Stimulated activated CD8-positive, alpha-beta memory T cell treated with anti-CD3 and anti-CD28 coated beads, Interleukin-7, amount 100 ng/mL, for 1 hour (primary cell): ENCODE measurements at places on chromosomes 5 and 9.

DNA sequence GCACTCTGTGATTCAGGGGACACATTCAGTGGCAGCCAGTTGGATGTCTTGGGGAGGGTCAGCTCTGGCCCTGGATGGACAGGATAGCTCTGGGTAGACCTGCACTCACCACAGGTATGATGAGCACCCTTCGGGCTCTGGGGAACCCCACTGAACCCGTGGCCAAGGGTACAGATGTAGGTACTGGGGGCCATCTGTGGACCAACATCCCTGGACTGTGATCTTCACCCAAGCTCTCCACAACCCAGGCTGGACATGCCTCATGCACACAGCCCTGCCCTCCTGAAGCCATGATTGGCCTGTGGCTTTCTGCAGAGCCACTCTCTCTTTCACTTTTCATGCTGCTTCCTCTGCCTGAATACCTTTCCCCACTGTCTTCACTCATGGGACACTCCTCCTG is 15.6 kb upstream of the ACSL6 start:
- DNase-seq: no peak

DNA sequence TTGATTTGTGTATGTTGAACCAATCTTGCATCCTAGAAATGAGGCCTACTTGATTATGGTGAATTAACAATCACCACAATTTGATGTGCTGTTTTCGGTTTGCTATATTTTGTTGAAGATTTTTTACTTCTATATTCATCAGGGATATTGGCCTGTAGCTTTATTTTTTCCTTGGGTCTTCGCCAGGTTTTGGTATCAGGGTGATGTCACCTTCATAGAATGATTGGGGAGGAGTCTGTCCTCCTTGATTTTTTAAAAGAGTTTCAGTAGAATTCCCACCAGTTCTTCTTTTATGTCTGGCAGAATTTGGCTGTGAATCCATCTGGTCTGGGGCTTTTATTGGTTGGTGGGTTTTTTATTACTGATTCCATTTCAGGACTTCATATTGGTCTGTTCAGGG is 115.2 kb downstream of the CPLANE1 start:
- no peak for DNase-seq

- no peak for DNase-seq
These were observed 49.7 kb downstream of the AHRR start for GRCh38 chr5:370959-371810.

DNA sequence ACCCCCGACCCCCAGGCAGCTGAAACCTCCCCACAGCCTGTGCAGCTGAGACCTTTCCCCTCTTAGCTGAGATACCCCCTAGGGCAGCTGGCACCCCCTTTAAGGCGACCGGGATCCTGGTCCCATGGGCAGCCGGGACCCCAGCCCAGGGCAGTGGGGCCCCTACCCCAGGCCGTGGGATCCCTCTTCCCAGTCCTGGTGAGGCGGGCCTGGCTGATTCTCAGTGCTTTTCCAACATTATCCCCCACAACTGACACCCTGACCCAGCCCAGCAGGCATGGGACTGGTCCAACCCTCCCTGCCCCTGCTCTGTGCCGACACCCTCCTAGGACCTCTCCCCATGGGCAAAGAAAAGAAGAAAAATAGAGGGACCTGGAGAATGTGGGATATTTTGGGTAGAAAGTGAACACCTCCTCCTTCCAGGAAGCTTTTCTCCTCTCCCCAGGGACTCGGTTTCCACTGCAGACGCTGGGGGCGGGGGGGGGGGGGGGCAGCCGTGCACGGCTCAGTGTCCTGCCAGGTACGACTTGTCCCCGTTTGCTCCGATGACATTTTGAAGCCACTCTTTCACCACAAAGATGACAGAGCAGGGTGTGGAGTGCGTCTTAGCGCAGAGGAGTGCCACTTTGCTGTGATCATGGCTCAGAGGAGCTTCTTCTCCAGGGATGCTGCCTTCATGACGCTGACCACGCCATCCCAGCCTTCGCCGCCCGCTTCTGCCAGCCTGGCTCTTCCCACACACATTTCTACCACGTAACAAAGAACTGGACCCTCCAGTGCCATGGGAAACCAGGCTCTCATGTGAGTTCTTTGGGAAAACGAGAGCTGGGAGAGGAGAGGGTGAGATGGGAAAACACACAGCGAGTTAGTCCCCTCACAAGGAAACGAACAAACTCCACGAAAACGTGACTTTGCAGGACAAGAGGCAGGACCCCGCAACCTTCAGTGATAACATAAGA is 47.5 kb downstream of the MRPL36 start:
- DNase-seq: no peak

GRCh38 chr5:66932457-66932856 is 264.1 kb downstream of the CD180 start:
- DNase-seq: no peak

DNA sequence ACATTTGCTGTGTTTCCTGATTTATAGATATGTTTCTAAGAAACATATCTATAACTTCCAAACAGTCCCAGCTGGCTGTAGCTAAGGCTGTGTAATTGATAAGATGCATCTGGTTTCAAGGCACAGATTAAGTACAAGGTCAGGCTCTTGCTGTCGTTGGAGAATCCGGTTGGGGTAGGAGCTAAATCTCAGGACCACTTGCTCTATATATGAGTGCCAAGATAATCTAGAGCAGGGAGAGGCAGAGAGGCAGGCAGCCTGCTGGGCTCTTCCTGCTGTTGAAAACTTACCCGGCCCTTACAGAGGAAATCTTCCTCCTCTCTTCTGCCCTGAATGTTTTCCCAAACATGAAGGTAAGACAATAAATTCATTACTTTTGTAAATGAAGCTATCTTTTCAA is at the start of gene C7:
Gene C7, plus strand, starts transcription at position 234 of the 400 bp plus-strand sequence. Its CDS starts 114 bp downstream, at position 348.
- no peak for DNase-seq

DNA sequence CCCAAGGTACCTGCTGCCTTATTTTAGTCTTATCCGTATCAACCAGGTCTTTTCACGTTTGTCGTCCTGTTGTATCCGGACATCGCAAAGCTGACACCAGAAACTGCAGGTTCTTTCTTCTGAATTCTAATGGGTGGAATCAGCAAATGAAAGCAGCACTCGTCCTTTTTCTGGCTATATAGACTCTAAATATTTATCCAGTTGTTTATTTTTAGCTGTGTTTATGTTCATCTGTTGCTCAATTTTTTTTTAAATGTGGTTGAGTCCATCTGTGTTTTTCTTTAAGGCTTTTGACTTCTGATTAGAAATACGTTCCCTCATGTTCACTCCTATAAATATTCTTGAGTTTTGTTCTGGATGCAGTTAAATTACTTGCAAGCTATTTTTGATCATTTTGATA is 831.7 kb downstream of the MTRR start:
- DNase-seq: no peak

DNA sequence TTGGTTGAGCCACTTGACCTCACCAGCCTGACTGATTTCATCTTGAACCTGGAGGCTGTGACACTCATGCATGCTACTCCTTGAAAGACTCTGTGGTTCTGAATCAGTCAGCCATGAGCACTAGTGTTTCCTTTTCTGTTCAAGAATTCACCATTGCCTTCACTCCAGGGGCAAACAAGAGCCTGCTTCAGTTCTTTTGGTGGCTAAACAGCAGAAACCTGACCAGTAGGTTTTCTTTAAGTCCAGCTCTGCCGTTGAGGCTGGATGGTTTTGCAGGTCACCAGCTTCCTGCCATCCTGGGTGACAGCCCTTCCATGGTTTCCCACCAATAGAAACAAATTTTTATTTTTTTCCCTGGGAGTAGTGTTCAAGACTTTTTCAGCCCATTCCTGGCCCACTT is 10.0 kb downstream of the NTRK2 start:
- no peak for DNase-seq

GRCh38 chr9:97319395-97319794 is 11.9 kb downstream of the CCDC180 start:
- DNase-seq: no peak

- no peak for DNase-seq
These were observed 74.8 kb downstream of the ICE1 start for GRCh38 chr5:5497152-5497788.

DNA sequence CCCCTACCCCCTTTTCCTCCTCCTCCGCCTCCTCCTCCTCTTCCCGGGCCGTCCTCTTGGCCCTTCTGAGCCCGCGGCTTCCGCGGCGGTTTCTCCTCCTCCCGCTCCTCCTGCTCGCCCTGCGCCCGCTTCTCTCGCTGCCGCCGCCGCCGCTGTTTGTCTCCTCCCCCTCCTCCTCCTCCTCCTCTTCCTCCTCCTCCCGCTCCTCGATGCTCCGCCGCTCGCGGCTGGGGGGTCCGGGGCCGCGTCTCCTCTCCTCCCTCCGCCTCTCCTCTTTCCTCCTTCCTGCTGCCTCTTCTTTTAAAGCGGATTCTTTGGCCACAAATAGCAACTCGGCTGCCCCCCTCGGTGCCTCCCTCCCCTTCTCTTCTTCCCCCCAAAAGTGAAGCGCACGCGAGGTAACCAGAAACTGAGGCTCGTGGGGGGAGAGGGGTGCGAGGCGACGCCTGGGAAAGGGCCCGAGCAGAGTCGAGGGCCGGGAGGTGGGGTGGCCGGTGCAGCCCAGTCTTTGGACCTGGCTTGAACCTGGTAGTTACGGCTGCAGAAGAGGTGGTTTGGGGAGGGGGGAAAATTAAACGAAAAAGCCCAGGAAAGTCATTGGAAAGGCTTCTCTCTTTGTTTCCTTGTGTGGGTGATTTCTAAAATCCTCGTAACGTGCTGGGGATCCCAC is 1058.5 kb upstream of the DMAC1 start:
- DNase-seq: no peak

DNA sequence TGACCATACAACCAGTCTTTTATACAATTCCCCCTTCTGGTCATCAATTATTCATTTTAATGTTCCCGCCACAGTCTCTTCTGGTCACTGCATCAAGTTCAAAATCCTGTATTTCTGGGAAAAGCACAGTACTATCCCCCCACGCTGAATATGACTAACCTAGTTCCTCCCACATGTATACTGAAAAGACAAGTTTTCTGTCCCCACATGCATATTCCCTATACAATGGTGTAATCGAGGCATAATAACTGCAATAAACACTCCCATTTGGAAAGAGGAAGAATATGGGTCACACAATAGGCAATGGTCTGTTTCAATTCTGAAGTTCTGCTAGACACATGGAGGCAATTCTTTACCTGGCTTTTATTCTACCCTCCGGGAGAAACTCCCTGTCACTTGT is 344.9 kb downstream of the EFNA5 start:
- DNase-seq: no peak

- DNase-seq: no peak
These were observed 4.7 kb upstream of the GBGT1 start for GRCh38 chr9:133168432-133168831.

DNA sequence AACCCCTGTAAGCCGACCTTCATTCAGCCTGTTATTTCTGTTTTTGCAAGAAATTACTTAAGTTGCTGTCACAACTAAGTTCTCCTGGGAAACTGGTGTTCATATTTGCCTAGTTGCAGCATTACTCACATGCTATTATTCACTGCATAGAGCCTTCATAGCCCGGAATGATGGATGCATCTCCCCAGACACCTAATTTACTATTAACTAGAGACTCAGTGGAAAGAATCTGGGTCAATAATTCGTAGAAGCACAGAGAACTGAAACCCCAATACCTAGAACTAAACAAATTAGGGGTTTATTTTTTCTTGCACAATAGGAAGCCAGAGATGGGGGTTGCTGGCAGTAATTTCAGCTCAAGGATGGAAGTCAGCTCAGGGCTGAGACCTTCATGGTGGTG is 45.7 kb upstream of the FAM170A start:
- no peak for DNase-seq

DNA sequence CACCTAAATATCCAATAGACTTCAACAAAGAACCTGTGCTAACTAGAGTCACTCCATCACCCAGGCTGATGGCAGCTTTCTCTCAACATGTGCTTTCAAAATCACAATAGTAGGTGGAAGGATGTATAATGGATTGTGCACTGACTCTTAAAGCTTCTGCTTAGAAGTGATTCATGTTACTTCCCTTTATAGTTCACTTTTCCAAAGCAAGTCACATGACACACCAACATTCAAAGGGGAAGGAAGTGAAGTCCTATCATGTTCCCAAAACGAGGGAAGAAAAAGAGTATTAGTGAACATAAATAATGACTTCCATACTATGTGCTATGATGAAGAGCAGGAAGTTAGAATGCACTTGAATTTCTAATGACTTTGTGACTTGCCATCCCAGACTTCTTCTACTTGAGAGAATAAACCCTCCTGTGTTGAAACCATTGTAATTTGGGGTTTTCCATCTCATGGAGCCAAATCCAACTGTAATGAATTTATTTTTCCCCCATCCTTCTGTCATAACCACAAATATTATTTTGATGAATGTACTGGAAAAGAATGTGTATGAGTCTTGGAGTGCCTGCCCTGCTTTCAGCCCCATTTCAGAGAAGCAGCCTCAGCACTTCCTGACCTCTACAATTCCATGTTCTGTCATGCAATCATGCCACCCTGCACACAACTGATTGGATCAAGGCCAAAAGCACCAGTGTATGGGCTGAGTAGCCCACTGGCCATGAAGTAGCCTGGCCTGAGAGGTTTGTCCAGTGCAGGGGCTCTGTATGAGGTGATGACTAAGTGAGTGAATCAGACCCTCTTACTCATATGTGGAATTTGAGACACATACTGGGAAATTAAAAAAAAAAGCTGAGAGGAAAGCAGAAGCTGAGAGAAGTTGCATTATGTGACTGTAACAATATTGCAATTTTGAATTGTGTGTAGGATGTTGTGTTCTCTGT is 525.9 kb upstream of the CLINT1 start:
- no peak for DNase-seq

- DNase-seq: no peak
These were observed 86.9 kb upstream of the TTC23L start for GRCh38 chr5:34751807-34752736.

DNA sequence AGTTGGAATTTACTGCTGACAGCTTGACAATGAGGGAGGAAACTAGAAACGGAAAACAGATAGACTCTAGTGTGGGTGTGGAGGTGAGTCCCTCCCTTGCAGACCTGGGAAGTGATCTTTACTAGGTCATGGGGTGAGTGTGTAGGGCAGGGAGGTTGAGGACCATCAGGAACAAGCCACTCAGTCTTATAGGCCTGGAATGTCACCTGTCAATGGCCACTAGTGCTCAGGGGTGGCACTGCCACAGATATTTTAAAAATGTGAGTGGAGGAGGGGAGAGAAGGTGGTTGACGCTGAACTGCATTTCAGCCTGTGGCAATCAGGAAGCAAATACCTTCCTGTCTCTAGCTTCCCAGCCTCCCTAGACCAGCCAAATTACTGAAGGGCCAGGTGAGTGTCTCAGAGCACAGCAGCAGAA is 9.0 kb downstream of the OR2S2 start:
- no peak for DNase-seq

- no peak for DNase-seq
These were observed 162.5 kb downstream of the CD180 start for GRCh38 chr5:67033880-67034651.

- DNase-seq: no peak
These were observed 66.7 kb downstream of the SIL1 start for GRCh38 chr5:139131465-139131864.

- no peak for DNase-seq
These were observed 65.7 kb upstream of the ZNF462 start for GRCh38 chr9:106797299-106797698.

GRCh38 chr9:17739022-17739421 is 160.2 kb downstream of the SH3GL2 start:
- DNase-seq: no peak
